ENCODE measurements at places on chromosomes 6 and 20. TPM values are rescaled to one million over a fixed set of nuclear protein-coding genes. Genes with fewer than 3 reads are reported as not detected.

Gene FAM83C
- not detected for total RNA-seq

Gene CPNE5
- 2.4 TPM for total RNA-seq

Gene CASS4
- total RNA-seq, result 5.9 TPM

Gene MRAP2
- not detected for total RNA-seq

Gene TRDN
- total RNA-seq, result not detected

Data from activated naive CD4-positive, alpha-beta T cell treated with anti-CD3 and anti-CD28 coated beads, Interleukin-2, amount 10 ng/mL, durations not matched to agents 5 hours and 36 hours (primary cell).